ENCODE measurements at places on chromosomes 4 and X.

DNA sequence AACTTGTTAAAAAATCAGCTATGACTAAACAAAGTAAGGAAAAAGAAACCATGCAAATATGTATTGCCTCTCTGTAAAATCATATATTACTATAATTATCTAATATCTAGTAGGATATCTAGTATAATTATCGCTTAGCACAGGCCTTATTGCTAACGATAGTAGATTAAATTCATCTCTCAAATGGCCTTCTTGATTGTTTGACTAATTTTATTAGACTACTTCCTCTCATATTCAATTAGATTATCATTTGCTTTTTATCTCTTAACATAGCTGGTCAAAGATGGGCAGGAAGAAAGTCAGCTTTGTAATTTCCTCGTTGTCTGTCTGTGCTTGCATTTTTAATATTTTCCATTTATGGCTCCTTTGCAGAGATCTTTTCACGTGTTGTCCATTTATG, 21.9 kb upstream of the HPGDS start:
- DNase-seq: no peak

GRCh38 chr4:147371661-147372060, 109.2 kb upstream of the EDNRA start:
- DNase-seq: no peak

DNA sequence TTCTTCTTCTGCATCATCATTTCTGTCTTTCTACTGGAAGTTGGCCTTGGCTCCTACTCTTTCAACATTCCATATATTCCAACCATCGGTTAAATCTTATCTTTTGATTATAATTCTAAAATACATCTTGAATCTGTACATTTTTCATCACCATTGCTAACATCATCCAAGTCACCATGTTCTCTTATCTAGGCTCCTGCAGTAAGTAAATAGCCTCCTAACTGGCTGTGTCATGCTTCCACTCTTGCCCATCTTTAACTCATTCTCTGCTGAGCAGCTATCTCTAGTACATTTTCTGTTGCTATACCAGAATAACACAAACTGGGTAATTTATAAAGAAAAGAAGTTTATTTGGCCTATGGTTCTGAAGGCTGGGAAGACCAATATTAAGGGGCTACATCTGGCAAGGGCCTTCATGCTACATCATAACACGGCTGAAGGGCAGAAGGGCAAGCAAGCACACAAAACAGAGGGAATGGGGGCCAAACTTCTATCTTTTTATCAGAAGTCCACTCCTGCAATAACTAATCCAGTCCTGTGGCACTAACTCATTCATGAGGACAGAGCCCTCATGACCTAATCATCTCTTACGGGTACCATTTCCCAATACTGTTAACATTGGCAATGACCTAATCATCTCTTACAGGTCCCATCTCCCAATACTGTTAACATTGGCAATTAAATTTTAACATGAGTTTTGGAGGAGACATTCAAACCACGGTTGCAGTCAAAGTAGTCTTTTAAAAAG, 72.2 kb downstream of the ENOX2 start:
- DNase-seq: no peak

DNA sequence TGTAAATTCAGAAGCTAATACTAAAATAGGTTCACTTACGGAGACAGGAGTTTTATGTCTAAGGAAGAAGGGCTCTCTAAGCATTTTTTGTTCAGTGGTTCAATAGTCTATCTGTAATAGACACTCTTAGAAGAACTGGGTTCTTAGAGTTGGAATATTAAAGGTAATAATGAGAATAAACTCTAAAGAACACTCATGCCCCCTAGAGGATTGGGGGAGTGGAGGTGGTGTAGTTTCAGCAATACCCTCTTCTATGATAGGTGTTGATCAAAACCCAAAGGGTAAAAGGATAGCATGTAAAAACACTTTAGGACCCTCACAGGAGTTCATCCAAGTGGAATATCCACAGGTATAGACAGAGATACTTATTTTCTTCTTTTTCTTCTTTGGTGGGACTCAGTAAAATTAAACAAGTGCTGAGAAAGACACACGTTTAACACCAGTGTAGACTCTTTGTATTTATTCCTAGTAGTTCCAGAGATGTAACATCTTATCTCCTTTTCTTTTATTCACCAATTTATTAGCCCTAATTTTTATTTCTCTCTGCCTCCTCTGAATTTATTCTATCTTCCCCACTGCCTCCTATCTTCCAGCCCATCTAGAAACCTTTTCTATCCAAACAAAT, 25.7 kb upstream of the MND1 start:
- DNase-seq: peak; percentile 6

GRCh38 chrX:153944800-153945150, 332 bp upstream of the RENBP start:
- DNase-seq: no peak
